ENCODE measurements at places on chromosomes 12 and 14.

GRCh38 chr14:67934087-67934486 is 114.5 kb downstream of the RAD51B start:
- peak; percentile 68 for DNase-seq

DNA sequence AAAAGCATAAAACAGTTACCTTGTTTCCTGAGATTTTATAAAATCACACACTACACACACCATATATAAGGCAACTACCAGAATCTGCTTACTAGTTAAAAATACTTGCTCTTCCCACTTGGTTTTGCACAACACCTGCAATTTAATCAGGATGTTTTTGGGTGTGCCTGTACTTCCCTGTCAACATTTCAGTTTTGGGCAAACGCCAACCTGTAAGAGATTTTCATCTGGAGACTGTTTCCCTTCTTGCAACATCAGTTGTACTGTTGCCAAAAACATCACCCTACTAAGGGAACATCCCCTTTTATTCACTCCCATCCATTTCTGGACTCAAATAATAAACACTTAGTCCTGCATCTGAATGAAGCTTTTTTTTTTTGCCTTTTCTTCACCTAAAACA is 172.3 kb downstream of the DUSP6 start:
- no peak for DNase-seq

- no peak for DNase-seq
These were observed 199.9 kb upstream of the IGF1 start for GRCh38 chr12:102680304-102680703.

DNA sequence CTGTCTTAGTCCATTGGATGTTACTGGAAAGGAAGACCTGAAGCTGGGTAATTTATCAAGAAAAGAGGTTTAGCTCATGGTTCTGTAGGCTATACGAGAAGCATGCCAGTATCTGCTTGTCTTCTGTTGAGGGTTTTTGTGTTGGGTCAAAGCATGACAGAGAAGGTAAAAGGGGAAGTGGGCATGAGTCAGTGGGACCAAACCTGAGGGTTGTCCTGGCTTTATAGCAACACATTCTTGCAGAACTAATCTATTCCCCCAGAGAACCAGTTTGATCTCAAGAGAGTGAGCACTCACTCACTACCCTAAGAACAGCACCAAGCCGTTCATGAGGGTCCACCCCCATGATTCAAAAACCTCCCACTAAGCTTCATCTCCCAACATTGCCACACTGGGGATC is 19.0 kb upstream of the KRAS start:
- DNase-seq = peak; percentile 45

DNA sequence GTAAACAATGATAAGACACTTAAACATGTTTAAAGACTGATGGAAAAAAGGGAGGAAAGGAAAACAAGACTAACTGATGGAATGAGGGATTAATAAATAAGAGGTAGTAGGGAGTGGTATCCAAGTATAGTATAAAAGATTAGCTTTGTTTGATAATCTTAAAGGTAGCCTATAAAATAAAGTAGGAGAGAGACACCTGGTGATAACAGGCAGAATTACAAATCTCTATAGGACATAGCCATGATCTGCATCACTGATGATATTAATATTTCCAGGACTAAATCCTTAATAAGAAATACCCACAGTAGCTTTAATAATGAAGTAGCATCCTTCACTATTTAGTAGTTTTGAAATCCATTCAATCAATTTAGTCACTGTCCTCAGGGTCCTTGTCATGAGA is 30.4 kb downstream of the DLGAP5 start:
- DNase-seq = no peak
